ENCODE measurements at places on chromosomes 1 and 21.

DNA sequence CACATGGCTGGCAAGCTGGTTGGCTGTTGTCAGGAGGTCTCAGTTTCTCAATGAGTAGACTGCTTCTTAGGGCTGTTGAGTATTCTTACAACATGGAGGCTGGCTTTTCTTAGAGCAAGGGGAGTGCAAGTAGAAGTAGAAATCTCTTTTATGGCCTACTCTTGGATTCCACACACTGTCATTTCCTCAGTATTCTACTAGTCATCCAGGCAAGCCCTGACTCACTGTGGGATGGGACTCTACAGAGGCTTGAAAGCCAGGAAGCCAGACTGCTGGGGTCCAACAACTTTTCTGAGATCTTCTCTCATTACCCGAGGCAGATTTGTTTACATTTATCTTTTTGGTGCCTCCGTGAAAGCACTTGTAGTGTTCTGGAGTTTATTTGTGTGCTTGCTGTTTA lies 196.2 kb upstream of the APP start:
- no peak for DNase-seq

- no peak for DNase-seq
Measured at GRCh38 chr1:90457985-90458384, 259.1 kb downstream of the BARHL2 start.

DNA sequence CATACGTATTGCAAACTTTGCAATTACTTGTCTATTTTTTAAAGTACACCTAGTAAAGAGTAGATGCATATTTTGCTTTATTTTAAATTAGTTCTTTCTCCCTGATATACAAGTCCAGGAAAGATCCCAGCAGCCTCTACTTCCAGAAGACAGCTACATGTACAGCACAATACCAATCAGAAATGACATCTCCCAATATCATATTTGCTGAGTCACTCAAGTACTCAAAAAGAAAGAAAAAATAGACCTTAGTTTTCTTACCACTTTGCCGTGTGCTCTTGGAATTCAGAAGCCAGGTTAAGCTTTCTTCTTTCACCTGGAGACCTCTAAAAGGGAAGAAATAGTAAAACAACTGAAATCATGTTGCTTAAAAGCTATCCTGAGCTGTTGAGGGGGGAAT lies 412.6 kb upstream of the RUNX1 start:
- no peak for DNase-seq

- no peak for DNase-seq
Measured at GRCh38 chr1:199687321-199687720, 340.2 kb upstream of the NR5A2 start.

DNA sequence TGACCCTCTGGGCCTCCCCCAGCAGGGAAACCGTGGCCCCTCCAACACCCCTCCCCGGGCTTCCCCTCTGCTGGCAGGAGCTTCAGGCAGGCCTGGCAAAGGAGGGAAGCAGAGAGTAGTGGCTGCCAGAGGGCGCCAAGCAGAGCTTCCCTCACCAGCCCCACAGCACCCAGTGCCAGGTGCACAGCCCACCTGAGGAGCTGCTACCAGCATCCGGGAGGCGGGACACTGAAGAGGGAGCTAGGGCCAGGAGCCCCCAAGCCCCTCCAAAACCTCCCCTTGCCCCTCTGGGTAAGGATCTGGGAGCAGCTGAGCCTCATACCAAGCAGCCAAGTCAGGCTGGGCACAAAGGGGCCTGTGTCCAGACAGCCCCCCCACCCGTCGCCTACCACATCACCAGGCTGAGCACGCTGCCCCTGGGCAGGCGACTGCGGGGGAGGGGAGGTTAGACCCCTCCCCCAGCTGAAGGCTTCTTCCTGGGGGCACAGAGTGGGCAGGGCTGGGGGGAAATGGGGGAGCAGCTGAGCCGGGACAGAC lies 19.6 kb downstream of the CCDC24 start:
- no peak for DNase-seq

GRCh38 chr1:19960591-19960990 lies 18.8 kb downstream of the PLA2G2A start:
- DNase-seq, result no peak

GRCh38 chr1:41108696-41109275 lies 87.3 kb upstream of the SLFNL1 start:
- DNase-seq, result no peak

DNA sequence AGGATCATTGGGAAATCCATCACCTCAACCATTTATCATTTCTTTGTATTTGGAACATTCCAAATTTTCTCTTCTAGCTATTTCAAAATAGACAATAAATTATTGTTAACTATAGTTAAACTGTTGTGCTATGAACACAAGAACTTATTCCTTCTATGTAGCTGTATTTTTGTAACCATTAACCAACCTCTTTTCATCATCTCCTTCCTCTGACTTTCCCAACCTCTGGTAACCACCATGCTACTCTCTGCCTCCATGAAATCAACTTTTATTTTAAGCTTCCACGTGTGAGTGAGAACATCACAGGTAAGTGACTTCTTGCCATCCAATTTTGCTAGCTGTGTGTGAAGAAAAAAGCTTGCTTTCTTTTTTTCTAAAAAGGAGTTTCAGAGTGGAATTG lies 418 bp downstream of the IFI44L start:
- no peak for DNase-seq

GRCh38 chr1:47944561-47944960 lies 52.6 kb downstream of the TRABD2B start:
- DNase-seq, result no peak

- no peak for DNase-seq
Measured at GRCh38 chr21:29301691-29302090, 3.0 kb downstream of the BACH1 start.

DNA sequence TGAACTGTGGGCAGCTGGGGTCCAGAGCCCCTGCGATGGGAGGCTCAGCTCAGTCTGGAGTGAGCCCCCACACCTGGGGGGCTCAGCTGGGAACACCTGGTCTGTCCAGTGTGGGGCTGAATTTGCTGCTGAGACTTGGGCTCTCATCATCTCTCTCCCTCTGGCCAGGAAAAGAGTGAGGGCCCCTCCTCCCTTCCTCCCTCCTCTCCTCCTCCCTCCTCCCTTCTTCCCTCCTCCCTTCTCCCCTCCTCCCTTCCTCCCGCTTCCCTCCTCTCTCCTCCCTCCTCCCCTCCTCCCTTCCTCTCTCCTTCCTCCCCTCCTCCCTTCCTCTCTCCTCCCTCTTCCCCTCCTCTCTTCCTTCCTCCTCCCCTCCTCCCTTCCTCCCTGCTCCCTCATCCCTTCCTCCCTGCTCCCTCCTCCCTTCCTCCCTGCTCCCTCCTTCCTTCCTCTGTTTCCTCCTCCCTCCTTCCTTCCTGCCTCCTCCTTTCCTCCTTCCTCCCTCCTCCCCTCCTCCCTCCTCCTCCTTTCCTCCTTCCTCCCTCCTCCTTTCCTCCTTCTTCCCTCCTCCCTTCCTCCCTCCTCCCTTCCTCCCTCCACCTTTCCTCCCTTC lies 23.5 kb upstream of the PEX10 start:
- DNase-seq, result no peak

DNA sequence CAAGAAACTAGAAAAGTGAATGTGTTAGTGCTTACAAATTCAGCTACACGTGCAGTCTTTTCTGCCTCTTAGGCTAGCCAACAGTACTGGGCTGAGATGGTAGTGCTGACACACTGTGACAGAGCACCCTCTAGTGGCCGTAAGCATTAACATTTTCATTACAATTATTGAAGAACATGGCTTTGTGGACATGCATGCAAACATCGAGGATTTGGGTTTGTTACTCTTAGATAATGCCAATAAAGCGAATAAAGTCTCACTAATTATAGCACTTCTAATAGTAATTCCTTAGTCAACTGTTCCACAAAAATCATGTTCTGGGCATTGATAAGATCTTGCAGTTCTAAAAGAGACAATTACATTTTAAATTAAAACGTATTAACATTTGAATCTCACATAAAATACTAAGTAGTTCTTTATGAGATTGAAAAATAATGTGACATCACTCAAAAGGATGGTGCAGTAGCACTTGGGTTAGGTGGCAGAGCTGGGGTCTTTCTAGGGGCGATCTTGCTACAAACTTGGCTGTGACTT lies 47.1 kb downstream of the MYSM1 start:
- no peak for DNase-seq

GRCh38 chr1:161117759-161118581 lies at the start of the genes NIT1 and PFDN2:
TSS of gene NIT1 (plus strand) at chr1:161118105. CDS start at chr1:161118177, 72 bp downstream.
TSS of gene PFDN2 (minus strand) at chr1:161118037. CDS start at chr1:161118026, 11 bp downstream.
- peak; percentile 61 for DNase-seq
